ENCODE measurements at places on chromosomes 1 and 21.

- DNase-seq, result no peak
These were observed 57.3 kb downstream of the MAB21L3 start for GRCh38 chr1:116168277-116169032.

DNA sequence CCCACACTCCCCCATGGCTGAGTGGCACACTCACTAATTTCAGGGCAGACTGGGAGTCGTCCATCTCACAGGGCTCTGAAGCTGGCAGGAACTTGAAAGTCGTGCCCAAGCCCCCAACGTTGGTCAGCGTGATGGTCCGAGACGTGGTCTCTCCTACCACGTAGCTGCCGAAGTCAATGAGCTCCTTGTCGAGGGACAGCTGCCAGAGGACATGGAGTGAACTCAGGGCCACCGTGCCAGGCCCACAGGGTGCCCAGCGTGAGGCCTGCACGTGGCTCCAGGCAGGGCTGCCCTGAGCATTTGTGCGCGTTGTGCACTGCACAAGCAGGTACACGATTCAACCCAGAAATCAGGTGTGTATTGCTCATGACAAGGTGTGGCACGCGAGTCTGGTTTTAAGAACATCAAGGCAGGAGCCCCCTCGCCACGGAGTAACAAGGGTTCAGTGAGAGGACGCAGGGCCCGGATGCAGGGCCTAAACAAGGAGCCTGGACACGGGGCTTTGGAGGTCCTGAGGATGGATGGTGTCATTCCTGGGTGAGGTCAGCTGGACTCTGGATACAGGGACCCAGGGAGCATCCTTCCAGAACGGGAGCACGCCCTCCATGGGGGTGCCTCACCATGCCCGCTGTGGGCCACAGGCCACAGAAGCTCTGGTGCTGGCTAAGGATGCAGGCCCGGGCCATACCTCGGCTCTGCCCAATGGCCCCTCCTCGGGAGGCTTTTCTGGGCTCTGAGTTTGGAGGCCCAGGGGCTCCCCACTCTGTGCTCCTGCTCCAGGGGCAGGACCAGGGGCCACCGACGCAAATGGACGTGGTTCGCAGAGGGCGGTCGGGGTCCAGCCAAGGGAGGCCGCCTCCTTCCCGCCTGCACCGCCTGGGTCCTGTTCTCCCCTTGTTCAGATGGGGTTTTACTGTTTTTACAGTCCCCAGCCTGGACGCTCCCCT is 37.8 kb upstream of the TMEM52 start:
- no peak for DNase-seq

DNA sequence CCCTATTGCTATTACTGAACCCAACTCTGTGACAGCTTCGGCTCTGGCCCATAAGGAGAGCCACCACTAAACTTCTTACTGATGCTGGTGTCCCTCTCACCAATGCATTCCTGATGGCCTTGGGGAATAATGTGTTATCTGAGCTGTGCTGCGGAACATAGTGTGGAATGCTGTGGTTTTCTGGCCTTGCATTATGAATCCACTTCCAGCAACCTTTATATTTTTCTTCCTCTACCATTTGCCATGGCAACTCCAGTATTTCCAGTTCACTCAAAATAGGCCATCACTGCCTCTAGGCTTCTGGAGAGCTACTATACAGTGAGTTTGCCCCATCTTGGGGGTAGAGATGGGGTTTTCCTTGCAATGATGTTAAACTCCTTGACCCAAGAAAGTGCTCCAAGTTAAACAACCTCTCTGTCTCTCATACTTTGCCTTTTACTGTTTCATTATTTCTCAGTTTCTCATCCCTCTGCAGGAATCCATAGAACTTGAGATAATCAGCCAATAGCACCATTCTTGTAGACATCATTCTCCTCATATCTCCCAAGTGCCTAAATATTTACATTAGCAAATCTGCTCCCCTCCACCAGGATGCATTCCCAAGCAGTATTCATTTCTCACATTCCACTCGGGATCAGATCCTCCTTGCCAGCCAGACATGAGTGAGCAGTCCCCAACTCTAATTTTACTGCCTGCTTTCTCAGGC is 11.1 kb upstream of the RAVER2 start:
- DNase-seq, result no peak

DNA sequence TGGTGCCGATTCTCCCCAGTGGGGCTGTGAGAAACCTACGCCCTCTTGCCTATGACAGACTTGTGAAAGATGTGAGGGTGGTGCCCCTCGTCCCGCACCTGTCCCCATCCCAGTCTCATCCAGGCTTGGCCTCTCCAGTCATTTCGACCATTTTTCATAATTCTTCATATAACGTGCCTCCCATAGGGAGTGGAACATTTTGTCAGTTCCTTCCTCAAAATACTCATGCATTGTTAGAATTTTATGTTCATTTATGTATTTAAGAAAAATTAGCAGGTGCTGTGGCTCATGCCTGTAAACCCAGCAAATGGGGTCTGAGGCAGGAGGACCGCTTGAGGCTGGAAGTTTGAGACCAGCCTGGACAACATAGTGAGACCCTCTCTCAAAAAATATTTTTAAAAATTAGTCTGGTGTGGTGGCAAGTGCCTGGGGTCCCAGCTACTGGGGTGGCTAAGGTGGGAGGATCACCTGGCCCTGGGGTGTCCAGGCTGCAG is 19.7 kb upstream of the SMPDL3B start:
- no peak for DNase-seq

- DNase-seq, result no peak
These were observed 20.0 kb upstream of the LYPLAL1 start for GRCh38 chr1:219153723-219154122.

- no peak for DNase-seq
These were observed 109.6 kb upstream of the APP start for GRCh38 chr21:26280148-26280547.

- DNase-seq, result no peak
These were observed 77.3 kb downstream of the RPE65 start for GRCh38 chr1:68372487-68372886.

GRCh38 chr1:195327361-195327760 is 1280.9 kb downstream of the KCNT2 start:
- DNase-seq, result no peak

DNA sequence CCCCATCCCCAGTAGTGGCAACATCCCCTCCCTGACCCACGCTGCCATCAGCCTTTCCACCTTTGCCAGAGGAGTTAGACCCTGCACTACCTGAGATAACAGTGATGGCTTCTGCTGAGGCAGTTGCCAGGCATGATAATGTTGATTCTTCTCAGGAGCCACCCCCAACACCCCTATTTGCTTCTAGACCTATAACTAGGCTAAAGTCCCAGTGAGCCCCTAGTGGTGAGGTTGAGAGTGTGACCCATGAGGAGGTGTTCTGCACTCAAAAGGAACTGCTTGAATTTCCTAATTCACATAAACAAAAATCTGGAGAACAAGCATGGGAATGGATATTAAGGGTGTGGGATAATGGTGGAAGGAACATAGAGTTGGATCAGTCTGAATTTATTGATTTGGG is 159.6 kb upstream of the COL11A1 start:
- DNase-seq, result no peak

DNA sequence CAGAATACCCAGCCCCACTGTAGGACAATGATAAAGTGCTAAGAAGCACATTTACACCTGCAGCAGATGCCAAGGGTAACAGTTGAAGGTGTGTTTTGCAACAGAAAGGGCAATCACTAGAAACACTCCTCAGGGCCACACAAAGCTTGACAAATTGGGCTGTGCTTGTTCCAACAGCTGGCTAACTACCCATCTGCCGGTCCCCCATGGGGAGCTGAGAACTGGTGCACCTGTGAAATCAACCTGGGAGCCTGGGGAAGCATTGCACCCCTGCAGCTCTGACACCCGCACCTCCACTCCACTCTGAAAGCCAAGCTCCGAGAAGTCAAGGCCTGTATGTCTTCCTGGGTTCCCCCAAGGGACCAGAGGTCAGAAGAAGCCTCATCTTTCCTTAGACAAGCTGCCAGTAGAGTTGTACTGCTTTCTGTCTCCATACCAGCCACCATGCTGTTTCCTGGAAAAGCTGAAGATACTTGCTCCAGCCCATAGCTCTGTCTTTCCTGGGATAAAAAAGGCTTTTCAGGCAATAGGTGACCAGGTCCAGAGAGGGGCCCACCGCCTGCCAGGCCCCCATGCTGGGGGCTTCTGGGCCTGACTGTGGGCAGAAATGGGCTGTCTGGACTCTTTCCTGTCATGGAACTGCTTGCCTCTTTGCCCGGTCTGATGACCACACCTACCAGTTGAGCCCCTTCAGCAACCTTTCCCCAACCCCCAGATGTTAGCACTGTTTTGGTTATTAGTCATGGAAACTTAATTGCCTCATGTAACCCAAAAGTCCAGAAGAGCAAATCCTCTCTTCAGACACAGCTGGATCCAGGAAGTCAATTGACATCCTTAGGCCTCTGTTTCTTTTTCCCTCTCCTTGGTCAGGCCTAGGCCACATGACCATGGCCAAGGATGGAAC is 93.6 kb downstream of the KIF14 start:
- no peak for DNase-seq

DNA sequence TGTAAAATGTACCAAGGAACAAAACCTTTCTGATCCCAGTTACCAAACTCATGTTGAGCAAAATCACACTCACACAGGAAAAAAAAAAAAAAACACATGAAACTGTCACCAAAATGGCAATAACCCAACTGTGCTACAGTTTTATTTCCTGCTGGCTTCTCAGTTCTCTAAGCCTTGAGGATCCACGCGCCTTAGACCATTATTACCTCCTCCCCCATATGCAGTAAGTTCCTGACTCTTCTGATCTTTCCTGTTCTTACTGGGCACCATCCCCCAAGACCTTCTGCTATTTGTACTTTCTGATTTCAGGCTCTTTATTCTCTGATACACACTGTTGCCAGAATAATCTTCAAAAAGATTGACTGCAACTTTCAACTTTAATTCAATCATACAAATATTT is 79.6 kb downstream of the SLC45A1 start:
- no peak for DNase-seq

DNA sequence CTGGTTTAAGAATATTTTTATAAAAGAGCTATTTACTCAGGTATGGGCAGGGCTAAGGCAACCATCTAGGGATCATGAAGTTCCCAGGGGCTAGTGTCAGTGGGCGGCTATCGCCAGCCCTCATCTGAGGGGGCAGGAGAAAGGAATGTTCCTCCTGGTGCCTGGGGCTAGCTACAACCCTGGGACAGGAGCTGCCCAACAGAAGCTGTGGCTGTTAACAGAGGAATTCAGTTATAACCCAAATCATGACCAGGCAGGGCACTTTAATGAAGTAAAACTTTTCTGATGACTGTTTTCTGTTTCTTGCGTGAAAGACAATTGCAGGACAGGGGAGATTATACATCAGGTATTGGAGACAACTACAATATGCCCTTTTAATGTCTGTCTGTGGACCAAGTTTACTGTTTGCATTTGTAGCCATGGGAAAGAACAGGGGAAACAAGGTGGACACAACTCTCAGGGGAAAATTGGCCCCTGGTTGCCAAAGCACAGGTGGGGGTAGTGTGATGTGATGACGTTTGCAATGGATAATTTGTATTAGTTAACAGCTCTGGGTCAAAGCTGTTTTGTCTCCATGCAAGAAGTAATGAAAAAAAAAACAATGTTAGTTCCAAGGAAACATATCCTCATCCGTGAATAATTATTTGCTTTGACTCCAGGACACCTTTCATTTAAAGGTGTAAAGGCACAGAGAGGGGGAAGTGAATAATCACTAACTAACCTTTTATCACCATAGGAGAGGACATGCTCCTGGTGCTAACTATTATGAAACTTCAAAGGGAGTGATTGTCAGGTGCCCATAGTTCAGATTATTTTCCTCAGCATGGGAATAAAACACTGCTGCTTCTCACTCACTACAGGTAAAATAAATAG is 105.2 kb downstream of the TSEN15 start:
- DNase-seq, result no peak

GRCh38 chr1:36183309-36183856 is 27.4 kb downstream of the MAP7D1 start:
- DNase-seq, result no peak

GRCh38 chr1:46203738-46204405 is 738 bp downstream of the LURAP1 start:
- DNase-seq, result no peak

- DNase-seq, result no peak
These were observed 44.0 kb downstream of the OMA1 start for GRCh38 chr1:58502519-58502918.

- no peak for DNase-seq
These were observed 43.9 kb upstream of the SAMD13 start for GRCh38 chr1:84257617-84258016.

GRCh38 chr21:28636752-28637691 is 355.7 kb downstream of the LTN1 start:
- DNase-seq, result no peak

DNA sequence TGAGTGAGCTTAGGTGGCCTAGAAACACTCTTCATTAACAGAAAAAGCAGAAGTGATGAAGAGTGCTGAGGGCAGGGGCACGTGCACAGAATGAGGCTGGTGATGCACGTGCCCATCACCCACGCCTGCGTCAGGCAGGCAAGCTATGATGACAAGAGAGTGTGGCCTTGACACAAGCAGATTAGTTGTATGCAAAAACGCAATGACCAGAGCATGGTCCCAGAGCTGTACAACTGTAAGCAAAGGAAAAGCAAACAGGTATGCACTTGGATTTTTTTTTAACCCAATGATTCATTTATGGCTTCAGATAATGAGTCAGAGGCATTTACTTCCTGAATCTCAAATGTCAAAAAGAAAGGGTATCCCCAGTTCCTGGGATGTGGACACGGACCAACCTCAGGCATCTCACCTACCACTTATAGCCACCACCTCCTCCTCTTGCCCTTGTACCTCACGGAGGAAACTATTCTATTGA is 9.1 kb upstream of the TMEM61 start:
- no peak for DNase-seq

DNA sequence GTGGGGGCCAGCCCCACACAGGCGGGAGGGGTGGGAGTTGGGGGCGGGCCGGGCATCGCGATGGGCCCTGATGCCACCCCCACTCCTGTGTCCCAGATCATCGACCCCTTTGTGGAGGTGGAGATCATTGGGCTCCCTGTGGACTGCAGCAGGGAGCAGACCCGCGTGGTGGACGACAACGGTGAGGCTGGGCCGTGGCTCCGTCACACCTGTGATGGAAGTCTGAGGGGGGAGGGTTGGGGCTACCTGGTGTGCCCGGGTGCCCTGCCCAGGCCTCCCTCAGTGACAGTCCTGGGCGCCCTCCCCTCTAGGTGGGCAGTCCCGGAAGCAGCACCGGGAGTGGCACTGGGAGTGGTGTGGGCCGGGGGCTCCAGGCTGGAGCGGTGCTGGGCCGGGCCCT is 22.6 kb downstream of the PLCH2 start:
- DNase-seq, result no peak

- no peak for DNase-seq
These were observed 272.3 kb downstream of the NEGR1 start for GRCh38 chr1:72010094-72010431.

Measured in thoracic aorta (tissue), 2 donors.